ENCODE measurements at places on chromosomes 3 and 15.

DNA sequence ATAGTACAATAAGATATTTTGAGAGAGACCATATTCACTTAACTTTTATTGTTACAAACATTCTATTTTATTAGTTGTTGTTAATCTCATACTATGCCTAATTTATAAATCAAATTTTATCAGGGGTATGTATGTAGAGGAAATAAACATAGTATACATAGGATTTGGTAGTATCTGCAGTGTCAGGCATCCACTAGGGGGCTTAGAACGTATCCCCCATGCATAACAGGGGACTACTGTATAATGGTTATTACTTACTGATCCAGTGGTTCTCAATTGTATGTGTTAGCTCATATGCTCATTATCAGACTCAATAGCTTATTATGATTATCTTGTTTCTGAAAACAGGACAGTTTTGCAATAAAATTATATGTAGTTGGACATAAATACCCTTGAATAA lies 27.6 kb downstream of the CMC1 start:
- DNase-seq, result no peak

GRCh38 chr3:146110161-146110560 lies 50.8 kb downstream of the PLOD2 start:
- no peak for DNase-seq

DNA sequence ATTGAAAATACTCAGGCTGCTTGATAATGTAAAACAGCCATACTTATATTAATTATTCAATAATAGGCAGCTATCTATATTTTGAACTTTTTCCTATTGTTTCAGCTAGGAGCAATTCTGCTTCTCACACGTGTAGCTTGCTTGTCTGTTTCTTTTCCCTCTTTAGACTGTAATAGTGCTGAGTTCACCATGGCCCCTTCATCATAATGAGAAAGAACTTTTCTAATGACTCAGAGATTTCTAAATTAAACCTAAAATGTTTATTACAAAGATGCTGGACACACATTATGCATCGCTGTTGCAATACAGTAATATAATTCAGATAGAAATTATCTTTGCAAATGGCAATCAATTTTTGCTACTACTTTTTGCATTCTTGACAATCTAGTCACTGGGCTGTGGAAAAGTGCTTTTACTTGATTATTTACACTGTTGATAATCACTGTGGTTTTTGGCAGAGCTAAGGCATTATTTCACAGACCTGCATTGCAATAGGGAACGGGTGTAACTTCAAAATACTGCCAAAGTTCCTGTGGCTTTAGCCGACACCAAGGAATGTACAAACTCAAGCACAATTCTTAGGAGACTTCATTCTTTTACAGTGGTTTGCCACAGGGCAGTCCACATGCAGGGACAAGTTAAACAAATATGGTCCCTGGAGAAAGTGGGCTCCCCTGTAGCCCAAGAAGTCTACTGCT lies 281.0 kb upstream of the TBL1XR1 start:
- DNase-seq, result no peak

- DNase-seq, result no peak
Measured at GRCh38 chr15:86849136-86849535, 769.5 kb downstream of the AGBL1 start.

- no peak for DNase-seq
Measured at GRCh38 chr3:109225516-109225915, 89.0 kb downstream of the C3orf85 start.

GRCh38 chr15:64284042-64284441 lies 71.9 kb downstream of the CSNK1G1 start:
- DNase-seq, result no peak

- DNase-seq, result no peak
Measured at GRCh38 chr3:128850544-128850943, 28.9 kb upstream of the ACAD9 start.

GRCh38 chr3:184322731-184323487 lies 8.5 kb downstream of the EIF4G1 start:
- no peak for DNase-seq

GRCh38 chr3:12630292-12630691 lies 33.6 kb downstream of the RAF1 start:
- no peak for DNase-seq

DNA sequence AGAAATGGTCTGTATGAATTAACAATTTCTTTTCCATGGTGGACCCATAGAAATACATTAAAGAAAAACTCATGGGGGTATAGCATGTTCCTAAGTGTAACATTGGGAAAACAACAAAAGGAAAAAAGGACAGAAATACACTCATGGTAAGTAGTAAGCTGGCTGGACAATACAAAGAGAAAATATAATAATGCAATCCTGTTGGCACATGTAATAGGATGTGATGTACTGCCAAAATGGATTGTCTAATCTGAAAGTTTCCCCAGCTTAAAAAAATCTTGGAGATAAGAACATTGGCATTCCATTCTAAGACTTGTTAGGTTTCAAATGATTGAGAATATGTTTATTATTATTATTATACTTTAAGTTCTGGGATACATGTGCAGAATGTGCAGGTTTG lies 128.1 kb downstream of the MBNL1 start:
- DNase-seq, result no peak

DNA sequence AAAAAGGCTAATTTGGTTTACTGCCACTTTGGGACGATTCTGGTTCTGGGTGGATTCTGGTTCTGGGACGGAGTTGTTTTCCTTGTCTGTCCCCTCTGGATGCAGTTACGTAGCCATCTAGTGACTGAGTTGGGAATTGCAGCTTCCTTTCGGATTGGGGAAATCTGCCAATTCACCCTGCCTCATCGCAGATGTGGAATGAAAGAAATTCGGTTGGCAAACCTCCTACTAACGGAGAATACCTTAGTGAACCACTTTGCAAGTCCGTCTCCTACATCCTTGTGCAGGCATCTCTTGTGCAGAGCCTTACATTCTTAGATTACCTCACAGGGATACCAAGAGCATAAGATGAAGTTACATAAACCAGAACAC lies 31.5 kb upstream of the AP4E1 start:
- DNase-seq, result peak; percentile 83

DNA sequence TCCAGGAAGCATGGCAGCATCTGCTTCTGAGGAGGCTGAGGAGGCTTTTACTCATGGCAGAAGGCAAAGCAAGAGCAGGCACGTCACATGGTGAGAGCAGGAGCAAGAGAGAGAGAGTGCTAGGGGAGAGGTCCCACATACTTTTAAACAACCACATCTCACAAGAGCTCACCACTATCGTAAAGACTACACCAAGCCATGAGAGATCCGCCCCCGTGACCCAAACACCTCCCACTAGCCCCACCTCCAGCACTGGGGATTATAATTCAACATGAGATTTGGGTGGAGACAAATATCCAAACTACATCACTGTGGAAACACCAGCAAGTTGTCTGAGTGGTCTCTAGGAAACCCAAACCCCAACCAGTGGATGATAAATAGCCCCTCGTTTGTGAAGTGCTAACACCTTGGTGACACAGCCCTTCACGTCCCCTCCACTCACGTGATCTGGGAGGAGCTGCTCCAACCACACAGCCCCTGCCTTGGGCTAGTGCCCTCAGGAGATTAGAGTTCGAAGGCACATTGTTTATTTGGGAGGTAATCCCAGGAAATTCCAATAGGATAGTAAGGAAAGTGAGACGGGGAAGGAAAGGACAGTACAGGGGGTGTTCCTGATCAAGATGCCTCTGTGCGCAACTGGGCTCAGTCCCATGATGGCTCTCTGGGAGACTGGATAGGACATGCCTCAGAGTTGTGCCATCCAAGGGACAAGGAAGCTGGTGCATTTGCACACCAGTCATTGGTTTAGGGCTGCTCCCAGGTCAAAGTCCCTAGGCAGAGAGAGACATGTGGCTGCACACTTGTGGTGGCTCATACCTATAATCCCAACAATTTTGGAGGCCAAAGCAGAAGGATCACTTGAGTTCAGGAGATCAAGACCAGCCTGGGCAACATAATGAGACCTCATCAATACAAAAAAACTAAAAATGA lies 80.6 kb upstream of the CTNNB1 start:
- peak; percentile 26 for DNase-seq

- DNase-seq, result no peak
Measured at GRCh38 chr3:23153436-23153835, 49.7 kb upstream of the UBE2E2 start.

DNA sequence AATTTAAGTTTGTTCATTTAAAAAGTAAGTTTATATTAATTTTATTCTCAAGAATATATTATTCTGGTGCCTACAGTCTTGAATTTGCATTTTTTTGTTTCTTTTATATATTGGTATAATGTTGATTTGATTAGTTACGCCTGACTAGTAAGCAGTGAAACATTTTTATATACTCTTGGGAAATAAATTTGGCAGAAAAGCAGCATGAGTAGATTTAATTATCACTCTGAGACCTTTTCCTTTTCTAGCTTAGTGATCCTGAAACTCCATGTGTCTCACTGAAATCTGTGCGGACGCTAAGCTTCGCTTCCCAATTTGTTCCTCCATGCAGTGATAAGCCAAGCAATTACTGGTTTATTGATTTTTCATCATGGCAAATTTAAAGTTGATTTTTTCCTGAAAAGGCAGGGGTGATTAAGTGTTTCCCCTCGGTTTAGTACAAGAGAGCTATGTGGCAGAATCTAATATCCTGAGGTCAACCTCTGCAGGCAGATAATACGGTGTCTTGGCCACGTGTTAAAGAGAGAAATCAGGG lies 87.2 kb upstream of the MLF1 start:
- DNase-seq, result no peak
